Effector memory CD4-positive, alpha-beta T cell (primary cell): ENCODE measurements at places on chromosomes 3 and 15.

- DNase-seq, result no peak
- no peak overlapping the region for H3K27ac ChIP-seq
- H3K4me3 ChIP-seq, result no peak overlapping the region
- no peaks in the 10 kb centered on the region for H3K36me3 ChIP-seq
- no peaks in the 10 kb centered on the region for H3K27me3 ChIP-seq
Measured at GRCh38 chr3:156425651-156426050, 129.3 kb downstream of the SSR3 start.

DNA sequence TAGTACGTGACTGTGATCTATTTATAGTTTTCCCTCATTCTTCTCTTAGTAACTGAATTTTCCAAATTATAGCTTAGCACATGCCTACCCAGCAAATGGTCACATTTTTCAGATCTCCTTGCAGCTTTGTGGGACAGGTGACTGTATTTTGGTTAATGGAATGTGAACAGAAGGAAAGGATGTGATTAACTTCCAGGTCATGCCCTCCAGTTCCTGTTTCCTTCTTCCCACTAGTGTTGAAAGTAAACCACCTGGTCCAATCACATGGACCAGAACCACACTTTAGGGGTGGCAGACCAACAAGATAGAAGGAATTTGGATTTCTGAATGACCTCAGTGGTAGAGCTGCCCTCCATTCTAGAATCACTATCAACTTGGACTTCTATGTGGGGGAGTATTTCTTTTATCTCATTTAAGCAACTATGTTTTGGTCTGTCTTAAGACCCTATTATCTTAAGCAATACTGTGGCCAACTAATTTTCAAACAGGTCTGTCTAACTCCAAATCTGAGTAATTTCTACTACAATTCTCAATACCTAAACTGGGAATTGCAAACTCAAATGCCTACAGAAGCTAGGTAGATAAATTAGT is 76.0 kb upstream of the TSC22D2 start:
- H3K4me1 ChIP-seq, result no peaks in the 10 kb centered on the region
- H3K36me3 ChIP-seq, result no peaks in the 10 kb centered on the region
- H3K27me3 ChIP-seq, result no peaks in the 10 kb centered on the region
- H3K27ac ChIP-seq, result no peak overlapping the region
- H3K4me3 ChIP-seq, result no peak overlapping the region
- DNase-seq, result no peak

DNA sequence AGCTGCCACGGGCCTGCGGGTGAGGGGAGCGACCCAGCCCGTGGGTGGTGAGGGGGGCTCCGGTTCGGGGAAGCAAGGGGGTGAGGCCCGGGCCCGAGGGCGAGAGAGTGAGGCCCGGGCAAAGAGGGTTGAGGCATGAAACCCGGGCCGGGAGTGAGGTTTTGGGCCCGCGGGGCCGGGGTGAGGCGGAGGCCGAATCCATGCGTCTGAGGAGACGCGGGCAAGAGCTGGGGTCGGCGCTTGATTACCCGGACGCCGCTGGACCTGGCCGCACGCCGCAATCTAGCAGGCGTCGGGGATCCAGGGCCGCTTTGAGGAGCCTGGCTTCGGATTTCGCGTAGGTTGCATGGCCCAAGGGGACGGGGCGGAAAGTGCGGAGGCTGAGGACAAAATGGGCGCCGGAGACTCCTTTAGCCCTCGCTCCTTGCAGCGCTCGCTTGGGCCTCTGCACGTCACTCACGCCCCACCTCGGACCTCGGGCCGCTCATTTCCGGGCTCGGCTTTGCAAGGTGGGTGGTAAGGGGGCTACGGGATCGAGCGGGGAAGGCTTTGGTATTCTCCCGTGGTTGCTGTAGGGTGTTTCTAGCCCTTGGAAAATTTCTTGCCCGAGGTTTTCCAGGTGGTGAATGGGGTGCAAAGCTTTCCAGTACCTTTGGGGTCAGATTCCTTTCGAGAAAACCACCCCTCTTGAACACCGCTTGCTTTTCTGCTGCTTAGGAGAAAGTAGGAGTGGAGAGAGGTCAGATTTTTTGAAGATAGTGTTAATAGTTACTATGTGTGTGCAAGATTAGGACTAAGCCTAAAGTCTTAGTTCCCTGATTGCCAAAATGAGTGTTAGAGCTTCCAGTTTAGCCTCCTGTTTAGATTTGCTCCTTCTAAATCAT is 827 bp downstream of the SLC25A36 start:
- DNase-seq, result no peak
- H3K27ac ChIP-seq, result peak overlapping the region; percentile 84
- no peaks in the 10 kb centered on the region for H3K27me3 ChIP-seq
- H3K4me1 ChIP-seq, result peaks cover 7% of the 10 kb centered on the region

DNA sequence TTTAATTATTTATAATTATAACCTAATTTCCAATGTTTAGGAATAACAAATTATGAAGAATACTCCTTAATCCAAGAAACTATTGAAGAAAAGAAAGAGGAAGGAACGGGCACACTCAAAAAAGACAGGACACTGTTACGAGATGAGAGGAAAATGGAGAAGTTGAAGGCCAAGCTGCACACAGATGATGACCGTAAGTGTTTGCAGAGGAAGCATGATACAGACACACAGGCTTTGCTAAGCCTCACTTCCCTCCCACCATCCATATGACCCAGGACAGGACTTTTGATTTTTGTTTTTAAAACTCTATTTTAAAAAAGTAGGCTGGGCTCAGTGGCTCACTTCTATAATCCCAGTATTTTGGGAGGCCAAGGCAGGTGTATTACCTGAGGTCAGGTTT is 389.4 kb upstream of the TPM1 start:
- no peaks in the 10 kb centered on the region for H3K36me3 ChIP-seq
- H3K4me1 ChIP-seq, result no peaks in the 10 kb centered on the region
- no peak for DNase-seq
- no peak overlapping the region for H3K4me3 ChIP-seq
- H3K27me3 ChIP-seq, result no peaks in the 10 kb centered on the region

- H3K36me3 ChIP-seq, result peaks cover 9% of the 10 kb centered on the region
- peak overlapping the region; percentile 81 for H3K27ac ChIP-seq
- H3K27me3 ChIP-seq, result no peaks in the 10 kb centered on the region
- H3K4me3 ChIP-seq, result peak overlapping the region; percentile 73
- DNase-seq, result no peak
Measured at GRCh38 chr3:10247679-10248183, 528 bp upstream of the TATDN2 start.

GRCh38 chr3:114718071-114718897 is 424.5 kb downstream of the TIGIT start:
- no peaks in the 10 kb centered on the region for H3K27me3 ChIP-seq
- H3K4me3 ChIP-seq, result no peak overlapping the region
- DNase-seq, result no peak
- no peak overlapping the region for H3K27ac ChIP-seq
- no peaks in the 10 kb centered on the region for H3K36me3 ChIP-seq
- no peaks in the 10 kb centered on the region for H3K4me1 ChIP-seq

DNA sequence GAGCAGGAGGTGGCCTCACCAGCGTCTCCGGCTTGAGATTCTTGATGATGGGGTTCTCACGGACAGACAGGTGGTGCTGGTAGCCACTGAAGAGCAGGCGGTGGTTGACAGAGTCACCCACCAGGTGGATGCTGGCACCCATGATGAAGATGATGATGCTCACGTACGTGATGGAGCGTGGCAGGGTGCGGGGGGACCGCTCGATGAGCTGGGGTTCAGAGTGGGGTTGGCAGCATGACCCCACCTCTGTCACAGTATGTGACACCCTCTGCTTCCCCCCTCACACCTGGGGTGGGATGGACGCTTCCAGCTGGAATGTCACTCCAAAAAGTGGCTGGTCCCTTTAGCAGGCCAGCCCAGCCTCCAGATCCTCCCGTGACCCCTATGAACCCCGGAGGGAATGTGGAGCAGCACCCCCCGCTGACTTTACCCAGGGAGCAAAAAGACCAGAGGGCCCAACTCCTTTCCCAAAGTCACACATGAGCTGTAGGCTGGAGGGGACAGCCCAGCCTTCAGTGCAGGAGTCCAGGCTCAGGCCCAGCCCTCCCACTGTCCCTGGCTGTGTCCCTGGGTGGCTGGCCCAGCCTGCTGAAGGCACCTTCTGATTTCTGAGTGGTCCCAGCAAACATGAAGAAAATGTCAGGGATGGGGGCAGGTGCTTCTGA is 6.7 kb upstream of the CALML4 start:
- no peaks in the 10 kb centered on the region for H3K36me3 ChIP-seq
- no peak for DNase-seq
- H3K4me3 ChIP-seq, result no peak overlapping the region
- peaks cover 4% of the 10 kb centered on the region for H3K4me1 ChIP-seq
- H3K27ac ChIP-seq, result no peak overlapping the region
- H3K27me3 ChIP-seq, result no peaks in the 10 kb centered on the region

- H3K27ac ChIP-seq, result no peak overlapping the region
- no peak for DNase-seq
- H3K4me1 ChIP-seq, result peaks cover 10% of the 10 kb centered on the region
- H3K36me3 ChIP-seq, result no peaks in the 10 kb centered on the region
Measured at GRCh38 chr15:63998489-63998888, 47.8 kb downstream of the DAPK2 start.

DNA sequence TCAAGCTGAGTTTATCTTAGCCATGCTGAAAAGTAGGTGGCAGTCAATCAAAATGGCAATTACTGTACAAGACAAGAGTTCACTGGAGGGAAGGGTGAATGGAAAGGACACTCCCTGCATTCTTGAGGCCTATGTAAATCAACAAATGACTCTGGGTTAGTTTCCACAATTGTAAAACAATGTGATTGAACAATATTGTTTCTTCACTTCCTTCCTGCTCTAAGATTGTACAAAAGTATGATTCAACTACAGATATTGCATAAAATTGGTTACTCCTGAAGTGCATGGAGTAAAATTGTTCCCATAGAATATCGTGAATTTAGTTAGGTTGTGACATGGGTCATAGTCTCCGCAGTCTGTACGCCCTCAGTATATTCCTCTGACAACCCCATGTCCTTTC is 277.6 kb downstream of the LPP start:
- no peak for DNase-seq
- no peak overlapping the region for H3K4me3 ChIP-seq
- H3K36me3 ChIP-seq, result no peaks in the 10 kb centered on the region

DNA sequence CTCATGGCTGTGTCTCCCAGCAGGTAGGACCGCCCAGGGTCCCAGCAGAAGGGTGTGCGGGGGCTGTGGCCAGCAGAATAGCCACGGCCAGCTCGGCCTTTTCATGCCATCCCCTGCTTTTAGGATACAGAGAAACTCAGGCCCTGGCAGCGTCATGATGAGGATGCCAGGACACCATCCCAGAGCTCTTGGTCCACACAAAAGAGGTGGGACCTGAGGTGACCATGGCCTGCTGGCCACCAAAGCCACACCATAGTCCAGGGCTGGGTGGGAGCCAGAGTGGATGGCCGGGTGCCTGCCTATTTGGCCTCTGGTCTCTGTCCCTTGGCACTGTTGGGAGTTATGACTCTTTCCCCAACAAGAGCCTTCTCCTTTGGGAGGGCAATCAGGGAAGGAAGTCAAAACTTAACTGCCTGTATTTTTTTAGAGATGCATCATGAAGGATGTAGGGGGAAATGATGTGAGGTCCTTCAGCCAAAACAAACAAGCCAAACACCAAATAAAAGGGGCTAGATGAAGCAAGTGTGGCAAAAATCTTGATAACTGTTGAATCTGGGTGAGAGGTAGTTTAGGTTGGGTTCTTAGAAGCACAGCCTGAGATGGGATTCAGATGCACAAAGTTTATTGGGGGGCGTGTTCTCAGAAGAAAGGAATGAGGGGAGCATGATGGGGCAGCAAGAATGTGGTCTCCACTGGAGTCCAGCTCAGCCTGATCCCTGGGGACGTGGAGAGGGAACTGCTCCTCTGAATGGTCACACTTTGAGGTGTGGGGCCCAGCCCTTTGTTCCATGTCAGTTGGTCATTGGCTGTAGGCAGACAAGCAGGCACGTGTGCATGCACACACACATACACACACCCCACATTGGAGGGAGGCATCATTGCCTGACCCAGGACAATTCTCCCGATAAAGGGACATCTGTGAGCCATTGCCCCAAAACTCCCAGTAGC is 33.2 kb downstream of the SMAD6 start:
- DNase-seq, result no peak
- no peak overlapping the region for H3K27ac ChIP-seq
- no peaks in the 10 kb centered on the region for H3K27me3 ChIP-seq
- H3K4me3 ChIP-seq, result no peak overlapping the region
- H3K4me1 ChIP-seq, result no peaks in the 10 kb centered on the region

DNA sequence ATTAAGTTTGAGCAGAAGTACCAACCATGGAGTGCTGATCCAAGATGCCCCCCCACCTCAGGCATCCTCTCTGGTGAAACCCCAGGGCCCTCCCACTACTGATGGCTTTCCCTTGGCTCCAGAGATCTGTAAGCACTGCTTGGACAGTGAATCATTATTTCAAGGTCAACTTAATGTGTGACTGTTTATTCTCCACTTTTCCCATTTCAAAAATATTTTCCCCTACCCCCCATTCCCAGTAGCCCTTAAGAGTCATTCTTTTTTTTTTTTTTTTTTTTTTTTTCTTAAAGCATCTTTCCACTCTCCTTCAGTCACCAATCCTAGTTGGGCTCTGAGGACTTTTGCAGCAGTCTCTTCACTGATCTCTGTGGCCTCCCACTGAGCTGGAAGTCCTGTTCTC is 82.6 kb downstream of the PCCB start:
- DNase-seq, result no peak
- H3K36me3 ChIP-seq, result peaks cover 18% of the 10 kb centered on the region
- H3K27me3 ChIP-seq, result no peaks in the 10 kb centered on the region
- H3K4me1 ChIP-seq, result no peaks in the 10 kb centered on the region
- no peak overlapping the region for H3K4me3 ChIP-seq
- H3K27ac ChIP-seq, result no peak overlapping the region

DNA sequence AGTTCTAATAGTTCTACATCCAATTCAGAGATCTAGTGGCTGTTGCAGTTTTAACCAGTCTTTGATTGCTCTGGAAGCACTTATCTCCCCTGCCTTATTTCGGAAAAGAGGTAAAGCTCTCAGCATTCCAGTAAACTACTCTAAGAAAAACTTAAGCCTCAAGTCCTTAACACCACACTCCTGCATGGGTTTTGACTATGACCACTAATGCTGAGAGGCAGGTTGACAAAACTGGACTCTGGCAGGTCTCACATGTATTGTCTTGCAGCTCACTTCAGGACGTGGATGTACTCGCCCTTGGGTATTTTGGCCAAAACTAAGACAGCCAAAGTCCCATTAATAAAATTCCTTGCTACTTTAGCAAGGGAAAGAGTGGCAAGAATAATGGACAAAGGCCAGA is 405.9 kb upstream of the GRM7 start:
- no peak for DNase-seq
- H3K36me3 ChIP-seq, result no peaks in the 10 kb centered on the region
- no peak overlapping the region for H3K27ac ChIP-seq
- H3K4me3 ChIP-seq, result no peak overlapping the region
- H3K4me1 ChIP-seq, result no peaks in the 10 kb centered on the region
- H3K27me3 ChIP-seq, result no peaks in the 10 kb centered on the region

GRCh38 chr3:106610362-106610959 is 741.6 kb upstream of the CBLB start:
- no peak overlapping the region for H3K4me3 ChIP-seq
- no peaks in the 10 kb centered on the region for H3K27me3 ChIP-seq
- no peaks in the 10 kb centered on the region for H3K36me3 ChIP-seq
- no peaks in the 10 kb centered on the region for H3K4me1 ChIP-seq

DNA sequence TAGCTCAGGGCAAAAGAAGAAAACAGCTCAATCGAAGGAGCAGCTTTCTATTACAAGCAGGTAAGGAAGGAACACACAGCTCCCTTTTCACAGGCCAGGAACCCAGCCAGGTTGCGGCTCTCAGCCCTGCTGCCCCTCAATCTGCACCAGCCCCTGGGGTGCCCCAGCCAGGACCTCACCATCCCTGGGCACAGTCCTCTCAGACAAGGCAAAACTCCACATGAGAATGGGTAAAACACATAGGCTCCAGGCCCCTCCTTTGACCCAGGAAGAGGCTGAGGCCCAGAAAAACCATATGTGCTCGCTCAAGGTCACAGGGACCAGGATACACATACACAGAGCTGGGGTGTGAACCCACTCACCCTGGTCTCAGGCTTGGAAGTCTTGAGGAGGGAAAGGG is 178.7 kb upstream of the TLE3 start:
- no peaks in the 10 kb centered on the region for H3K27me3 ChIP-seq
- no peak overlapping the region for H3K4me3 ChIP-seq
- no peak for DNase-seq
- H3K36me3 ChIP-seq, result no peaks in the 10 kb centered on the region
- no peaks in the 10 kb centered on the region for H3K4me1 ChIP-seq
